ENCODE measurements at places on chromosomes 11 and 22.

GRCh38 chr22:37175414-37176281, 12.4 kb downstream of the C1QTNF6 start:
- DNase-seq: no peak

- no peak for DNase-seq
Measured at GRCh38 chr11:70838198-70838597, 414.2 kb downstream of the SHANK2 start.

DNA sequence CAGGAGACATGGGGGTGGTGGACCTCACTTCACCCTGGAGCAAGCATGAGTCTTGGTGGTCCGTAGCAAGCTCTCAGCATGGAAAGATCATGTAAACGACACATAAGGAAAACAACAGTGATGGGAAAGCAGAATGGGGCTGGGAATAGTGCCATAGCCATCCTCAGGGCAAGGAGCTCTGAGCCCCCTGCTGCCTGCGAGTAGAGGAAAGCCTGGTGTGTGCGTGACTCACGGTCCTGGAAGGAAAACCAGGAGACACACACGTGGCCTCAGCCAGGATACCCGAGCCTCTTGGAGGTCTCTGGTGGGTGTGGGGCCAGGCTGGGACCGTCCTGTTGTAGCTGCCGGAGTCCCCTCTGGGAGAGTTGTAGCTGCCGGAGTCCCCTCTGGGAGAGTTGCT, 12.4 kb downstream of the SHANK3 start:
- DNase-seq: no peak

GRCh38 chr22:30317778-30318177, 9.0 kb downstream of the TBC1D10A start:
- DNase-seq: no peak

GRCh38 chr22:36008565-36008964, 20.1 kb downstream of the RBFOX2 start:
- no peak for DNase-seq

DNA sequence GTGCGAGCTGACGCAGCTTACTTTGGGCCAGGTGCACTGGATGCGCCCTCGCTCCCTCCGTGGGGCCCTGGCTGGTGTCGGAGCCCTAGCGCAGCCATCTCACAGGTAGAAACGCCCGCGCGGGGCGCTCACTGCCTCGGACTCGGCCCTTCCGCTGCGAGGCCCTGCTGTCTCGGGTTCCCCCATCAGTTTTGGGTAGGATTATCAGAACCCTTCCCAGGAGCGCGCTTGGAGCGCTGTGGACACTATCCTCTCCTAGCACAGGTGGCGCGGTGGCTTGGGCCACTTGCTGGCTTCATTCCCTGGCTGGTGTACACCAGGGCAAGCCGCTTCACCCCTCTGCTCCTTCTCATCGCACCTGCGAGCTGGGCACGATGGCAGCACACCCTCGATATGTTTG, 35.7 kb upstream of the B3GAT1 start:
- no peak for DNase-seq

- DNase-seq: no peak
Measured at GRCh38 chr22:33455036-33455435, 396.9 kb upstream of the SYN3 start.

DNA sequence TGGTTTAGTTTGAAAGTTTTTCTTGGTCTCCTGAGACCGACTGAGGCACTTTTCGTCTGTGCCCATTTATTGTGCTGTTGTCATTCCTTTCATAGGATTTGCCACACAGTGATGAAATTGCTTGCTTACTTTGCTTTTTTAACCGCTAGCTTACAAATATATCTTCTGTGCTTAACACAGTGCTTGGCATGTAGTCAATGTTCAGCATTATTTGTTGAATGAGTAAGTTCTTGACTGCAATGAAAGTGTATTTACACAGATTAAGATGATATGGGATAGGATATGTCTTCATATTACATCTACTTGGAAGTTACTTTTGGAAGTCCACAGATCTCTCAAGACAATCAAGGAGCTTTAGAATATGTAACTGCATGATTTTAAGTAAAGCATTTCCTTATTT, 91.2 kb downstream of the GRIA4 start:
- no peak for DNase-seq

- DNase-seq: no peak
Measured at GRCh38 chr11:106723071-106723470, 295.2 kb downstream of the GUCY1A2 start.
